ENCODE measurements at places on chromosomes 5 and 9. TPM values are rescaled to one million over a fixed set of nuclear protein-coding genes. Genes with fewer than 3 reads are reported as not detected.

PKD2L2 gene
- total RNA-seq, result not detected

CEL gene
- total RNA-seq, result 0.52 TPM

EPB41L4B gene
- 29.4 TPM for total RNA-seq

SHC3 gene
- 0.40 TPM for total RNA-seq

SAP30L gene
- total RNA-seq, result 26.6 TPM

QSOX2 gene
- total RNA-seq, result 26.8 TPM

SMIM33 gene
- total RNA-seq, result not detected

CCNG1 gene
- 52.0 TPM for total RNA-seq

DIRAS2 gene
- total RNA-seq, result not detected

C5orf58 gene
- not detected for total RNA-seq

ACSL6 gene
- 0.10 TPM for total RNA-seq

EMB gene
- total RNA-seq, result 5.4 TPM

CDO1 gene
- not detected for total RNA-seq

SERF1B gene
- 79.6 TPM for total RNA-seq

SHROOM1 gene
- total RNA-seq, result 10.1 TPM

SYK gene
- total RNA-seq, result 0.03 TPM

PCDHB14 gene
- 0.06 TPM for total RNA-seq

AJM1 gene
- 4.1 TPM for total RNA-seq

SPAAR gene
- 0.09 TPM for total RNA-seq

KIF20A gene
- 41.8 TPM for total RNA-seq

SH3PXD2B gene
- total RNA-seq, result 16.2 TPM

FST gene
- 1.4 TPM for total RNA-seq

DNAJB5 gene
- 9.5 TPM for total RNA-seq

VLDLR gene
- total RNA-seq, result 17.3 TPM

VCAN gene
- 13.0 TPM for total RNA-seq

GPSM1 gene
- total RNA-seq, result 15.9 TPM

P4HA2 gene
- total RNA-seq, result 46.7 TPM

SLC30A5 gene
- total RNA-seq, result 39.1 TPM

FRMPD1 gene
- total RNA-seq, result 0.05 TPM

IFNK gene
- total RNA-seq, result not detected

LCN2 gene
- total RNA-seq, result 3.4 TPM

CERCAM gene
- 34.2 TPM for total RNA-seq

PGM5 gene
- not detected for total RNA-seq

PCDHB11 gene
- 0.07 TPM for total RNA-seq

NEUROG1 gene
- not detected for total RNA-seq

POLR3G gene
- total RNA-seq, result 15.1 TPM

SLC36A3 gene
- not detected for total RNA-seq

PLAC8L1 gene
- not detected for total RNA-seq

RLN2 gene
- 0.28 TPM for total RNA-seq

ENTPD2 gene
- total RNA-seq, result 4.7 TPM

SLC9A3 gene
- 2.2 TPM for total RNA-seq

SLIT3 gene
- total RNA-seq, result 13.0 TPM

GLRA1 gene
- total RNA-seq, result not detected

DDX31 gene
- total RNA-seq, result 23.4 TPM

F2RL2 gene
- 3.6 TPM for total RNA-seq

GFPT2 gene
- total RNA-seq, result 49.7 TPM

ZNF883 gene
- total RNA-seq, result 0.65 TPM

FOXD4 gene
- 0.13 TPM for total RNA-seq

CDH10 gene
- total RNA-seq, result 0.05 TPM

ARL14EPL gene
- 0.11 TPM for total RNA-seq

TRPM6 gene
- 1.7 TPM for total RNA-seq

TXNDC8 gene
- total RNA-seq, result not detected
